ENCODE measurements at places on chromosomes 6 and 20. TPM values are rescaled to one million over a fixed set of nuclear protein-coding genes. Genes with fewer than 3 reads are reported as not detected.
A peak's percentile ranks its signal among the peaks of the same experiment; 100 is the strongest.

DNA sequence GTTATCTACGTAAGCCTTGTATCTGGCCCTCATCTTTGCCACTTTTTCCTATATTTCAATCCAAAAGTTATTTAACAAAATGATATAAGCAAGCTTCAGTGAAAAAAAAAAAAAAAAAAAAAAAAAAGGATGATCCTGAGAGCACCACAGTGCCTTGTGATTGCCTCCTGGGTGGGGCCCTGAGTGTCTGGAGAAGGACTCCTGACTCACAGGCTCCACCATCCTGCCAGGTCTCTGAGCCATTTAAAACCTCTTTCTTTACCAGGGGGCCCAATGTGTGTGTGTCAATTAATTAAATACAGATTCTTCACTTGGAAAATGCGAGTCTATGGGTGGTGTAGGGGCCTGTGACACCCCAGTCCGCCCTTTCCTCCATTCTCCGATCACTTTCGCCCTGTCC, 105.2 kb downstream of the SMOC2 start:
- H3K4me3 ChIP-seq = no peak overlapping the region
- no peak overlapping the region for H3K27ac ChIP-seq
- DNase-seq = no peak
- H3K27me3 ChIP-seq = no peaks in the 10 kb centered on the region

DNA sequence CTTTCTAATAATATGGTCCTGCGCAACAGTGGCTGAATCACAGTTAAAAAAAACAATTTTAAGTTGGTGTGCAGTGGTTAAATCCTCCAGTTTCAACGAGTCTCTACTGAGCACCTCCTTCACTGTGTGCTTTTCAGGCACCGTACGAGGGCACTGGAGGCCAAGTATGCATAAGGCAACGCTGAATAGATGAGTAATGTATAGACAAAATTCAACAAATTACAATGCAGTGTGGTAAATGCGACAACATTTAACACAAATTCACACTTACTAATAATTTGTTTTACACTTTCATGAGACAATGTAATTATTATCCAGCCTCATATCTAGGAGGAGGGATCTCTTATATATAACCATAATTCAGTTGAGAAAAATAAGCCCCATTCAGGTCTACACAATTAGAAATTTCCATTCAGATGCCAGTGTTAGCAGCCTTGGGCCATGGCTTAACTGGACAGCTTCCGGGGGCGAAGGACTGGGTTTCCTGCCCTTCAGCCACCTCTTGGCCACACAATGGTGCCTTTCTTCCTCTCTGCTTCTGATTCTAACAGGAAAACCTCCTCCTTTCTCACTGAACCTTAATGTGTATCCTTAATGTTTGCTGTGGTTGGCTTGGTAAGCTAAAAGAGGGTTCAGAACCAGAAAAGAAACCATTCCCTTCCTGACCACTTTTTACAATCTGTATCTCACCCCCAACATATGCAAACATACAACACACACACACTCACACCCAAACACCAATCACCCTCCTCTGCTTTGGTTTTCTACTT, 51.9 kb downstream of the B4GALT5 start:
- no peak overlapping the region for H3K27ac ChIP-seq
- no peaks in the 10 kb centered on the region for H3K36me3 ChIP-seq
- no peak for DNase-seq
- no peak overlapping the region for H3K4me3 ChIP-seq

DNA sequence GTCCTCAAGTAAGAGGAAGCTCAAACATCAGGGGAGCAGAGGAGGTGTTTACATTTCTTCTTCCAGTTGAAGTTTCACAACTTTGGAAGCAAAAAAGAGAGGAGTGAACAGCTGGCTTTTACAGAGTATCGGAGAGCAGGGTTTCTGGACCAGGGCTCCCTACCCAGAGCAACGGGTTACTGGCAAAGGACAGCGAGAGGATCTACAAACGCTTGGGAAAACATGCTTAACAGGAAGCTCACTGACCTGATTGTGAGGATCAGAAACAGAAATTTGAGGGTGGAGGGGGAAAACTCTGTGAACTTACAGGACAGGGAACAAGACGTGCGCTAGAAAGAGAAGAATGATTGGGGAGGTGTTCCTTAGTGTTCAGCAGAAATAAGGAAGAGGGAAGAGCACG, 85.7 kb upstream of the TAB2 start:
- H3K27ac ChIP-seq = peak overlapping the region; percentile 80
- H3K4me1 ChIP-seq = peaks cover 27% of the 10 kb centered on the region
- H3K4me3 ChIP-seq = no peak overlapping the region
- H3K36me3 ChIP-seq = no peaks in the 10 kb centered on the region

DNA sequence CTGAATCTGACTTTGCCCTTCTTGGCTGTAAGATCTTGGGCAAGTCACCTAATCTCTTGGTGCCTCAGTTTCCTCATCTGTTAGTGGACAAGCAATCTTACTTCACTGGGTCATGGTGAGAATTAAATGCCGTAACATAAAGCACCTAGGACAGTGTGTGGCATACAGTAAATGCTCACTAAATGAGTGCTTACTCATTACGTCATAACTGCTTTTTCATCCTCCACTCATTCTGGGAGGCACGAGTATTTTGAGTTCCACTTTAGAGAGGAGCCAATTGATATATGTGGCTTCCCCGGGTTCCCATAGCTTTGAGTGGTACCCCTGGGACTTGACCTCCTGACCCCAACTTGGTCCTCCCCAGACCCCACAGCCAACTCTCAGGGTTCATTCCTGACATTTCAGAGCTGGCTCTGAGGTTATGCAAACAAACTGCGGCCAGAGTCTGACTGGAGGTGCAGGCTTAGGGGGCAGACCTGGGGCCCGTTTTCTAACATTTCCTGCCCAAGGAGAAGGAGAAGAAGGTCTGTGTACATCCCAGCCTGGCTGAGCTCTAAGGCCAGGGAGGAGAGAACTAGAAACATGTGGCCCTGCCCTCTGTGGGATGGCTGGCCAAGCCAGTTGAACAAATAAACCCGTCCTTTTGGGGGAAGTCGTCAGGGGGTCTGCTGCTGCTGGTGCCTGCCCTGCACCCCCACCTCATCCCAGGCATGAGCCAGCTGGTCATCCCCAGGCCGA, 5.8 kb downstream of the ANGPT4 start:
- no peaks in the 10 kb centered on the region for H3K27me3 ChIP-seq
- no peak overlapping the region for H3K27ac ChIP-seq
- H3K36me3 ChIP-seq = no peaks in the 10 kb centered on the region
- H3K4me3 ChIP-seq = no peak overlapping the region

DNA sequence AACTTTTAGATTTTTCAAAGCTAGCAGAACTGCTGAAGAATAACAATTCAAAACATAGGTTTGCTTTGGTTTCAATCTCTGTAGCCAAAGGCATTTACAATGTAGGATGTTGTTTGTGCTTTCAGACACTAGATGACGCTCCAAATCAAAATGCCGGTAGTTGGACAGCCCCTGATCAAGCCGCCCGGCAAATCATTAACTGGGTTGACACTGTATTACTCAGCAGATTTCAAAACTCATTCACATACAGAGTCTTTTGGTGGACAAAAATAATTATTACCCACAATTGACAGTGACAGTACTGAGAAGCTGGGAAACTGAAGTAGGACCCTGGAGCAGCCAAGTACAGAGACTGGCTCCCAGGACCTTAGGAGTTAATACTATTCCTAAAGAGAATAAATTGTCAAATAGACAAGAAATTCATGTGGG, 21.3 kb upstream of the HFE start:
- no peaks in the 10 kb centered on the region for H3K27me3 ChIP-seq
- peak overlapping the region; percentile 81 for H3K27ac ChIP-seq
- H3K4me1 ChIP-seq = peaks cover 41% of the 10 kb centered on the region
- H3K4me3 ChIP-seq = no peak overlapping the region

DNA sequence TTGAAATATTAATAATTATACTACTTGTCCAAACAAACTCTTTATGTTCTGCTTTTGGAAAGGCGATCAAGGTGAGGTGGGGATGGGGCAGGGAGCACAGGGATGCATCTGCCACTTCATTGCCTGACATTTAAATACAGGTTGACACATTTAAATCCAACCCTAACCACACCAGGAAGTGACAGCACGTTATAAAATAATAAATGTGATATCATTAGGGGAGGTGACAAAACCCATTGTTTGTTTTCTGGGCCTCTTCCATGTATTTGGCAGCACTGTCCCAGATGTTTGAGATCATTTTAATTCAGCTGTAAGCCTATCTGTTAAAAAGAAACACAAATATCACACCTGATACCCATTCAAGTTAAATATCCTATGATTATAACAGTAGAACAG, 342.4 kb upstream of the ARID1B start:
- no peak overlapping the region for H3K4me3 ChIP-seq
- H3K27ac ChIP-seq = no peak overlapping the region

C4B gene
- total RNA-seq = 1.1 TPM

RIMS1 gene
- total RNA-seq = 3.4 TPM

DNA sequence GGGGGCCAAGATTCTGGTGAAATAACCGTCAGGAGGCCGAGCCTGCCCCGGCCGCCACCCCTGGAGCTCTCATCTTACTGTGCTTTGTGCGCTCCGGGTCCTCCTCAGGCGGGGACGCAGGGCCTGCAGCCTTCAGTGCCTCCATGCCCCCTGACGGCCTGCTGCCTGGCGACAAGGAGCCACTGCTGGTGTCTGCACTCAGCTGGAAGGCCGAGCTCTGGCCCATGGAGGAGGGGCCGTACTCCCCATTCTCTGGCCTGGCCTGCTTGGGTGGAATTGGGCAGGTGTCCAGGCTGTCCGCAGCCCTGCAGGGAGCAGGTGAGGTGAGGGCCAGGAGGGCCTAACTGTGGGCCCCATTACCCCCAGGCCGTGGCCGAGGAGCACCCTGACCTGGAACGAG, 5.3 kb downstream of the ZNF512B start:
- H3K4me3 ChIP-seq = no peak overlapping the region
- H3K4me1 ChIP-seq = peaks cover 12% of the 10 kb centered on the region
- no peaks in the 10 kb centered on the region for H3K27me3 ChIP-seq
- H3K36me3 ChIP-seq = peaks cover 27% of the 10 kb centered on the region
- no peak for DNase-seq

DNA sequence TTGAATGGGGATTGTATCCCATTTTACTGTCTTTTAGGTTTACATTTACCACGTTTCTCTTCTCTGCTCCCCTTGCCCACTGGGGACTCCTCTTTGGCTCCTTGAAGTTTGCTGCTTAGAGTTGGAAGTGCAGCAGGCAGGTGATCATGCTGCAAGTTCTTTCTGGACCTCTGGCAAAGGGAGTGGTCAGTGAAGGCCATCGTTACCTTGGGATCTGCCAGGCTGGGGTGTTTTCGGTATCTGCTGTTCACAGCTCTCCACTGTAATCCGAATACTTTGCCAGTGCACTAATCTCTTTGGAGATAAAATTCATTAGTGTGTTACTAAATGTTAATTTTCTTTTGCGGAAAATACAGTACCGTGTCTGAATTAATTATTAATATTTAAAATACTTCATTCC, 9.1 kb upstream of the EFCAB8 start:
- no peaks in the 10 kb centered on the region for H3K27me3 ChIP-seq
- H3K27ac ChIP-seq = no peak overlapping the region
- H3K4me3 ChIP-seq = no peak overlapping the region
- peak; percentile 28 for DNase-seq
- H3K4me1 ChIP-seq = no peaks in the 10 kb centered on the region
- H3K36me3 ChIP-seq = peaks cover 6% of the 10 kb centered on the region

- H3K27me3 ChIP-seq = no peaks in the 10 kb centered on the region
- 0 out of 2 replicates have a peak, but pooled peaks cover 2% of the 10 kb centered on the region for H3K36me3 ChIP-seq
- H3K4me1 ChIP-seq = peaks cover 52% of the 10 kb centered on the region
- DNase-seq = no peak
- peak overlapping the region; percentile 22 for H3K4me3 ChIP-seq
- H3K27ac ChIP-seq = peak overlapping the region; percentile 82
These were observed 5.4 kb downstream of the TRIM26 start for GRCh38 chr6:30207619-30208295.

Measured in Caco-2 (cell line).